ENCODE measurements at places on chromosomes 4 and X.

DNA sequence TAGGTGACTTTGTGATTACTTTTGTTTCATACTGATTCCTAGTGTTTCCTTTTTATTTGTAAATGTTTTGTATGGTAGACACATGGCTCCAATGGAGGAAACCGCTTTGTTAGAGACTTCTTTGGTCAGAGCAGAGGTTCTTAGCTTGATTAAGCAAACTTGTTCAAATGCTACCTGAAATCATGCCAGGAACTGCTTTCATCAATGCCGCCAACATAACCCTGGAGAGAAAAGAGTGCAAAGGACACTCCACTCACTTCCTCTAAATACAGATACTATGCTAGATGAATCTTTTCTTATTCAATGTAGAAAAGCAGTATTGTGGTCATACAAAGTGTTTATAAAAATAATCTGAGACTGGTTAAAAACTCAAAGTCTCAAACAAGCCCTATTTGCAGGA is 25.7 kb upstream of the COX7B2 start:
- no peak for DNase-seq

GRCh38 chr4:8393593-8394038 is 46.9 kb downstream of the ACOX3 start:
- peak; percentile 94 for DNase-seq

GRCh38 chr4:177511611-177512010 is 69.4 kb upstream of the AGA start:
- no peak for DNase-seq

GRCh38 chr4:171812665-171813525 is at the start of gene GALNTL6:
TSS of gene GALNTL6 (plus strand) at chr4:171813404.
- no peak for DNase-seq

GRCh38 chr4:133147921-133148689 is 989 bp upstream of the PCDH10 start:
- DNase-seq = no peak

All from non-pigmented ciliary epithelial cell (primary cell).